ENCODE measurements at places on chromosomes 12 and 14. TPM values are rescaled to one million over a fixed set of nuclear protein-coding genes. Genes with fewer than 3 reads are reported as not detected.

The NGB gene
- not detected for total RNA-seq

The SYT1 gene
- 0.16 TPM for total RNA-seq

The SLC2A14 gene
- total RNA-seq, result 8.1 TPM

The PRKD1 gene
- 5.2 TPM for total RNA-seq

The AQP6 gene
- not detected for total RNA-seq

The PAX9 gene
- not detected for total RNA-seq

The KCNC2 gene
- 0.09 TPM for total RNA-seq

The FAIM2 gene
- total RNA-seq, result 0.94 TPM

The SMCO2 gene
- 0.35 TPM for total RNA-seq

The KCNH3 gene
- 1.4 TPM for total RNA-seq

The GPR65 gene
- 0.52 TPM for total RNA-seq

The MUCL1 gene
- total RNA-seq, result not detected

The GRIP1 gene
- total RNA-seq, result 4.3 TPM

The ALX1 gene
- not detected for total RNA-seq

The ABHD4 gene
- 8.7 TPM for total RNA-seq

The ASCL1 gene
- 0.21 TPM for total RNA-seq

The NINJ2 gene
- total RNA-seq, result 0.32 TPM

The NEUROD4 gene
- total RNA-seq, result not detected

The SLC17A8 gene
- 0.18 TPM for total RNA-seq

The ZNF219 gene
- total RNA-seq, result 16.6 TPM

The PROX2 gene
- total RNA-seq, result not detected

The C12orf60 gene
- 0.51 TPM for total RNA-seq

The LBHD2 gene
- not detected for total RNA-seq

The ADGRD1 gene
- 5.5 TPM for total RNA-seq

The ABCD2 gene
- 0.04 TPM for total RNA-seq

The EPYC gene
- total RNA-seq, result not detected

The TAS2R8 gene
- total RNA-seq, result not detected

The TRIM9 gene
- 0.47 TPM for total RNA-seq

The CLEC6A gene
- total RNA-seq, result not detected

The KCNA1 gene
- total RNA-seq, result not detected

The CRACR2A gene
- 8.1 TPM for total RNA-seq

The DLGAP5 gene
- 0.90 TPM for total RNA-seq

The C12orf50 gene
- not detected for total RNA-seq

The STXBP6 gene
- total RNA-seq, result 25.8 TPM

The ADCY6 gene
- 19.1 TPM for total RNA-seq

The KRT79 gene
- total RNA-seq, result 0.09 TPM

The LRTM2 gene
- not detected for total RNA-seq

The ATF1 gene
- total RNA-seq, result 8.2 TPM

The TAS2R14 gene
- total RNA-seq, result 0.83 TPM

The COL2A1 gene
- total RNA-seq, result not detected

The KRT82 gene
- total RNA-seq, result not detected

The OR4Q3 gene
- not detected for total RNA-seq

The ATP23 gene
- 4.7 TPM for total RNA-seq

Data from pancreas (tissue), 10 donors.